Stomach (tissue), 19 donors: ENCODE measurements at places on chromosomes 6 and 20.

GRCh38 chr6:143395699-143396098 is 54.8 kb downstream of the ADAT2 start:
- no peak for DNase-seq
- no peaks in the 10 kb centered on the region for H3K27me3 ChIP-seq

- no peak overlapping the region for H3K27ac ChIP-seq
- H3K27me3 ChIP-seq = no peaks in the 10 kb centered on the region
- no peak for DNase-seq
- H3K4me1 ChIP-seq = no peaks in the 10 kb centered on the region
Observed at GRCh38 chr6:39785281-39785680, 6.9 kb upstream of the DAAM2 start.

GRCh38 chr6:143196525-143197225 is 136.0 kb downstream of the AIG1 start:
- DNase-seq = no peak
- no peak overlapping the region for H3K4me3 ChIP-seq
- no peaks in the 10 kb centered on the region for H3K27me3 ChIP-seq
- no peaks in the 10 kb centered on the region for H3K4me1 ChIP-seq
- no peaks in the 10 kb centered on the region for H3K36me3 ChIP-seq

- H3K4me1 ChIP-seq = no peaks in the 10 kb centered on the region
- H3K4me3 ChIP-seq = no peak overlapping the region
- no peak overlapping the region for H3K27ac ChIP-seq
- no peaks in the 10 kb centered on the region for H3K36me3 ChIP-seq
- DNase-seq = peak; percentile 13
Observed at GRCh38 chr6:115004204-115004603, 661.4 kb upstream of the HS3ST5 start.

DNA sequence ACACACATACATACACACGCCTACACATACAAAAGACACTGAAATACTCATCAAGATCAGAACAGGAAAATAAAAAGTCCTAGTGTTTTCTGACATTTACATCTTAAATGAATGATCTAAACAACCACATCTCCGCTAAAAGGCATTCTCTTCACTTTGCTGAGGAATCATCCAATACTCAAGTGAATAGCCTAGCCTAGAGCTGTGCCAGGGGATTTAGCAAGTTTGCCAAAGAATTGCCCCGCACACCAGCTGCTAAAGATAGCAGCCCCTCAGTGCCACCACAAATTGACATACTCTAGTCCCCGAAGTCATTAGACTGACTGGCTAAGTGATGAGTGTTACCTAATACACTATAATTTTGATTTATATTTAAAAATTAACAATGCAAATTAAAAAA is 246.8 kb upstream of the POU3F2 start:
- no peaks in the 10 kb centered on the region for H3K27me3 ChIP-seq
- no peaks in the 10 kb centered on the region for H3K4me1 ChIP-seq
- no peak overlapping the region for H3K4me3 ChIP-seq
- no peaks in the 10 kb centered on the region for H3K36me3 ChIP-seq
- DNase-seq = no peak
- H3K27ac ChIP-seq = no peak overlapping the region

DNA sequence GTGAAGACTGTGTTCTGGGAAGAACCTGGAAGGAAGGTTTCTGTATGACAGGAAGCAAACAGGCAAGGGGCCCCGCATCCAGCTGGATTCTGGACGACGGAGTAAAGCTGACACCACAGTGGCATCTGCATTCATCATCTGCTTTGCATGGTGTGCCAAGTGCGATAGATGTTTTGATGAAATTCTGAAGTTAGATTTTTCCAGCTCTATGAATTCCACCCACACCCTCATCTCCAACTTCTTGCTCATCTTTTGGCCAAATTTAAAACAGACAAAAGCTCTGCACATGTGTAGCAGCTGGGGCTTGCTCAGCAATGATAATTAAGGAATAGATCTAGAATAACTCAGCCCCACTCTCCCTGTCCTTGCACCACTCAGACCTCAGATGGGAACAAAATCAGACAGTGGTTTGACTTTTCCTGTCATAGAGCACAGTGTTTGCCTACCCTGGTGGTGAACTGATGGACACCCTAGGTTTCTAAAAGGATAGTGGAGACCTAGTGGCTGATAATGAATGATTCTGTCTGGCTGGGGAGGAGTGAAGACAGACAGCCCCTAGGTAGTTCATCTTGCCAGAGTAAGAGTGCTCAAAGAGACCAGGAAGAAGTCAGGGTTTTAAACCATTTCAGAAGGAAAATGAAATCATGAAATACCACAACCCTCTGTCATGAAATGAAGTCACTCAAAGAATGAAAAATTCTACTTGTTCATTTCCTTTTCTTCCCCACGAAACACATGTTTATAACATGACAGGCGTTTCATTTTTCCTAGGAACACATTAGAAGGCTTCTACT is 85.8 kb downstream of the BCAS1 start:
- H3K27ac ChIP-seq = no peak overlapping the region
- no peak overlapping the region for H3K4me3 ChIP-seq
- H3K27me3 ChIP-seq = no peaks in the 10 kb centered on the region
- DNase-seq = peak; percentile 19

DNA sequence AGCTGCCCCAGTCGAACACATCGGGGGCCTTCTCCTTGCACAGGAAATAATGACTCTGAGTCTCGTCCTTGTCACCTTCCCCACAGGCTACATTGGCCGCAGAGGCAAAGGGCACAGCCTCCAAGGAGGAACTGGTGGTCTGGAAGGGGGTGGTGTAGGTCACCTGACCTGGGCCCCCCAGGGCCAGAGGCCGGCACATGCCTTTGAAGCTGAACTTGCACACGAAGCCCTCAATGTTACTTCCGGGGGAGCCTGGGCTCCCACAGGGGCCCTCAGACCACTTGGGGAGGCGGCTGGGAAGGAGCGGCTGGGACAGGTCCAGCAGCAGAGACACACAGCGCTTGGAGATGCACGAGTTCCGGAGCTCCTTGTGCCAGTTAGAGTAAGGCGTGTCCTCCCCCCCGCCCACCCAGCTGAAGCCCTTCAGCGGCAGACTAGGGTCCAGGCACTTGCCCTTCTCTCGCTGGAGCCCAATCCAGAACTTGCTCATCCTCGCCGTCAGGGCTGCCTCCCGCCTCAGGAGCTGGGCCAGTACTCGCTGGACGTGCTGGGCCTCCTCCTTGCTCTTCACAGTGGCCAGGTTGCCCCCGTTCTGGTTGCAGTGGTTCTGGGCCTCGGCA is 578 bp downstream of the CD93 start:
- H3K4me1 ChIP-seq = no peaks in the 10 kb centered on the region
- peak overlapping the region; percentile 84 for H3K27ac ChIP-seq
- no peaks in the 10 kb centered on the region for H3K36me3 ChIP-seq
- peak overlapping the region; percentile 39 for H3K4me3 ChIP-seq
- H3K27me3 ChIP-seq = no peaks in the 10 kb centered on the region

- H3K27me3 ChIP-seq = no peaks in the 10 kb centered on the region
- H3K36me3 ChIP-seq = no peaks in the 10 kb centered on the region
- no peak overlapping the region for H3K4me3 ChIP-seq
- H3K27ac ChIP-seq = no peak overlapping the region
- H3K4me1 ChIP-seq = no peaks in the 10 kb centered on the region
- no peak for DNase-seq
Observed at GRCh38 chr6:141309295-141309694, 823.4 kb upstream of the GJE1 start.

GRCh38 chr20:46062151-46062550 is 27.6 kb downstream of the NCOA5 start:
- H3K4me3 ChIP-seq = no peak overlapping the region
- H3K4me1 ChIP-seq = peaks cover 34% of the 10 kb centered on the region
- no peak overlapping the region for H3K27ac ChIP-seq
- peaks cover 74% of the 10 kb centered on the region for H3K36me3 ChIP-seq

DNA sequence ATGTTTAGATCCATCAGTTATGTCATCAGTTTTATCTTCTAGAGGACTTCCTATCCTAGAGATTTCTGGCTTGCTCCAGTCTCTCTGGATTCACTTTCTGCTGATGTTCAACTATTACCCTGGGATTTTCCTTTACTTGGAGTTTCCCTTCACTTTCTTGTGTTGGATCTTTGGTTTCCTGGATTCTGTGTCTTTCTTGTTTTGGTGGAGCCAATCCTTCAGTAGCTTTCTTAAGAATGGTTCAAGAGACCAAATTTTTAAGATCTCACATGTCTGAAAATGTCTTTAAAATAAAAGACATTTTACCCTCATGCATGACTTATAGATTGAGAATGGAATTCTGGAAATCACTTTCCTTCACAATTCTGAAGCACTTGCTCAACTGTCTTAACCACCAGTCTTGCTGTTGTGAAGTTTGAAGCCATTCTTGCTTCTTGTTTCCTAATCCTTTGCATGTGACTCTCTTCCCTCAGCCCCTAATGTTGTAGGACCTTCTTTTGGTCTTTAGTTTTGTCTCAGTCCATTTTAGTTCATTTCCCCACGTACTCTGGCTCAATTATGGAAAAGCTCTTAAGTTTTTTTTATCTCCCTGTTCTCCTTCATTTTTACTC is 87.9 kb downstream of the ARID1B start:
- no peak for DNase-seq
- H3K4me1 ChIP-seq = peaks cover 13% of the 10 kb centered on the region
- H3K4me3 ChIP-seq = no peak overlapping the region
- H3K36me3 ChIP-seq = no peaks in the 10 kb centered on the region

DNA sequence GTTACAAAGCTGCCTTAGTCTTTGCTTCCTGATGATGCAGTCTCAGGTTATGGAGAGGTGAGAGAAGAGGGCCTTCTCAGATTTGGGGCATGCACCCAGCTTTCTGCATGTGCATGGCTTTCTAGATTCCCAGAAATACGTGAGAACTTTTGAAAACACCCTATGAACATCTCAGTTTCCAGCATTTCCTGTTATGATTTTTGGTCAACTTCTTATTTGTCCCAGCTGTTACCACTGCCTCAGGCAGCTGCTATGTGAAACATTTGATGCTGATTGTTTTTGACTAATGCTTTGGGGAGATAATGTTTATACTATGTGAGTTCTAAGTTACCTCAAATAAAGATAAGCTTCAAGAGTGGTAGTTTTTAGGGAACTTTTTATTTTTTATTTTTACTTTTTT is 9.5 kb upstream of the SNAP25 start:
- no peak overlapping the region for H3K27ac ChIP-seq
- H3K4me3 ChIP-seq = no peak overlapping the region
- H3K36me3 ChIP-seq = no peaks in the 10 kb centered on the region
- no peaks in the 10 kb centered on the region for H3K4me1 ChIP-seq
- H3K27me3 ChIP-seq = no peaks in the 10 kb centered on the region
- no peak for DNase-seq

DNA sequence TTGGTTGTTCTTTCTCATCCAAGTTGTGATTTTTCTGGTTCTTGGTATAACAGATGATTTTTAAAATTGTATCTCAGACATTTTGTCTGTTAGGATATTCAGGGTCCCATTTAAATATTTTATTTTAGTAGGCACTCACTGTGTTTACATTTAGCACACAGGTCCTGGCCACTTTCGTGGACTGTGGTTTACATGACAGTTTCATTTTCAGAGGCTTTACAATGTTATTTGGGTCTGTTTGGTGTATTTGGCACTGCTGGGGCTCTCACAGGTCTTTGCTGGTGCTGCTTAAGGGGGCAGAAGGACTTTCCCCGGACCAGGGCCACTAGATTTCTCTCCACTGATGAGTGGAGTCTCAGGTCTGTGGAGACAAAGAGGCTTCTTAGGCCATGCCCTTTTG is 75.5 kb upstream of the TGM3 start:
- no peak for DNase-seq
- H3K27ac ChIP-seq = no peak overlapping the region
- H3K4me1 ChIP-seq = no peaks in the 10 kb centered on the region
- no peaks in the 10 kb centered on the region for H3K27me3 ChIP-seq
- no peaks in the 10 kb centered on the region for H3K36me3 ChIP-seq

- no peak overlapping the region for H3K4me3 ChIP-seq
- no peak for DNase-seq
- no peaks in the 10 kb centered on the region for H3K36me3 ChIP-seq
Observed at GRCh38 chr20:846894-847278, 13.4 kb downstream of the FAM110A start.
